ENCODE measurements at places on chromosomes 12 and 14. TPM values are rescaled to one million over a fixed set of nuclear protein-coding genes. Genes with fewer than 3 reads are reported as not detected.

DNA sequence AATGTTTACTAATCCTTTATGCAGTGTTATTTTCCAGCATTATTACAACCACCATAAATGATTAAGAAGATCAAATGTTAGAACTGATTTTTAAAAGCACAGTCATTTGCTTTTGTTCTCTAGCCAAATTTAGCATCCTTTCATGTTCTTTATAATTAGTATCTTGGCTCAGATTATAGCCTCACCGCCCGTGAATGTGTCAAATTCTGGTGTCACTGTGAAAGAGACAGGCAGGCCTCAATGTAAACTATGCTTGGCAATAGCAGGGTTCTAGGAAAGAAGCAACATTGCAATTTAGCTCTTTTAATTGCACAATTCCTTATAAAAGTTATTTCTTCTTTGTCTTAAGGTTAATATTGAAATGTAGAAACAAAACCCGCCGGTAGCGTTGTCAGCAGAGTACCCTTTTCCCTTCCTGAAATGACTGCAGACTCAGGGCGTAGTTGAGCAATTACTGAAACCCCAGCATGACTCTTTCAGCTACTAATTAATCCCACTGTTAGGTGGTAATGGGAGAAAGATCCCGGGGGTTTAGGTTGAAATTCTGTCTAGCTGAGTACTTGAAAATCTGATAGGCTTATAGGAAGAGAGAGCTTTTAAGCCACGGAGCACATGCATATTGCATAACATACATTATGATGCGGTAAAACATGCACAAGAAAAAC lies 1600.5 kb upstream of the SEL1L start:
- no peak for DNase-seq

- DNase-seq = no peak
These were observed 55.4 kb downstream of the KCNJ8 start for GRCh38 chr12:21718944-21719650.

DNA sequence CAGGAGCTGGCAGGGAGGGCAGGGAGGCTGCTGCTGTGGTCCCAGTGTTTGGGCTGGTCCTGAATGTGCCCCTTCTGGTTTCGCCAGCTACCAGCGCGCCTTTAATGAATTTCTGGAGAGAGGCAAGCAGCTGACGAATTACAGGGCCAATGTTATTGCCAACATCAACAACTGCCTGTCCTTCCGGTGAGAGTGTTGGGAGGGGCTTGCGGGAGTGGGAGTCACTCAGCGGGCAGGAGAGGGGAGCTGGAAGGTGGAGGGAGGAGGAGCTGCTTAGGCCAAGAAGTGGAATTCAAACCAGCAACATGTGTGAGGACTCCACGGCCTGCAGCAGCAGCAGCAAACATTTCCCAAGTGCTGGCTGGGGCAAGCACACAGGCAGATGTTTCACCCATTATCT lies 7.7 kb downstream of the TNFAIP2 start:
- no peak for DNase-seq

The WNT1 gene
- 2.8 TPM for total RNA-seq

GRCh38 chr12:124110372-124110883 lies 137.4 kb downstream of the ZNF664 start:
- no peak for DNase-seq
